ENCODE measurements at places on chromosomes 3 and 15.
A peak's percentile ranks its signal among the peaks of the same experiment; 100 is the strongest.

DNA sequence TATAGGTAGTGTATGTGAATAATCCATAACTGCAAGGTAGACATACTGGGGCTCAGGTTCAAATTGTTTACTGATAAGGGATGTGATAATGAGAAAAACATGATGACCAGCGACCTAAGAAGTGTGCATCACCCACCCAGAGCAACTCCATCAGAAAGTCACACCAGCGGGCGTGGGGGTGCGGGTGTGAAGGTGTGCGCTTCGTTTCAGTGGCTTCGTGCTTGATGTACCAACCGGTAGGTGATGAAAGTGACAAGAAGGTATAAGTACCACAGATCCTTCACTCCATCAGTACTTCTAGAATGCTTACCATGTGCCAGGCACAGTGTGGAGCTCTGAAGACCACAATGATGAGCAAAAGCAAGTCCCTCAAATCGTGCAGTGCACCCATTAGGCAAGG lies 11.2 kb downstream of the ANP32A start:
- no peak for DNase-seq

GRCh38 chr3:45095916-45096526 lies 50.2 kb downstream of the CDCP1 start:
- DNase-seq, result no peak

DNA sequence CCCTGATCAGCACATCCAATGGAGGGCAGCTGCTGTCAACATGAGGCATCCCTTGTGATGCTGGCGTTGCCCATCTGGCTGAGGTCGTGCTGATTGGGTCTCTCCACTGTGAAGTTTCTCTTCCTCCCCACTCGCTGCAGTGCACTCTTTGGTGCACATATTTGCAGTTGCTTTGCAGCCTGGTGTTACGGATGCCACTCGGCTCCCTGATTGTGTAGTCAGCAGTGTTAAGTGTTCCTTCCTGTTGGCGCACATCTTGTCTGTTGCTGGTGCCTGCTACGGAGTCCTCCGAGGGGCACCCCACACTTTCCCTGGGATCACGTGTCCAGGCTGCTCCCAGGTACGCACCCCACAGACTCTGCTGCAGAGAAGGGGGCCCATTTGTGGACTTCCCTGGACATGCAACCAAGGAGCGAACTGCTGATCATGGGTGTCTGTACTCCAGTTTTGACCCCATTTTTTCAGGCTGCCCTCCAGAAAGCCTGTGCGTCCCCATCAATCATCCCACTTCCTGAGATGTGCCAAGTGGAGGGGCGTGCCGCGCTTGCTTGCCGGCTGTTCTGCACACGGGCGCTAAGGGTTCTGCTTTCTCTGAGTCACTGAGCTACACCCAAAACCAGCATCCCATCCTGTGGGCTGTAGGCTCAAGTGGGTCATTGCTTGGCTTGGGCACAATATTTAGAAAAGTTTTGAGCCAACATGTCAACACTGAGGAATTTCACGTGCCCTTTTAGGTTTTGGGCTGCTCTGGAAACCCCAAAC lies 98.6 kb downstream of the FBLN2 start:
- DNase-seq, result no peak

DNA sequence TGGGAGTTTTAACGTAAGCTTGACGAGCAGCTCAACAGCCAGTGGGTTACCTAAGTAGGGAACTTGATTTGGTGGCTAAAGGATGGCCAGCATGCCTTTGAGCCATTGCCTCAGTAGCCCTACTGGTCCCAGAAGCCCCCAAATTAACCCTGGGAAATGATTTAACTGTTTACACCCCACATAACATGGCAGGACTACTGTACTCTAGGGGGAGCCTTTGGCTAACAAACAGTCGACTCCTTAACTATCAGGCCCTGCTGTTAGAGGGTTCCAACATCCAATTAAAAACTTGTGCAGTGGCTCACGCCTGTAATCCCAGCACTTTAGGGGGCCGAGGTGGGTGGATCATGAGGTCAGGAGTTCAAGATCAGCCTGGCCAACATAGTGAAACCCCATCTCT lies 9.4 kb upstream of the SMCO1 start:
- DNase-seq, result no peak

DNA sequence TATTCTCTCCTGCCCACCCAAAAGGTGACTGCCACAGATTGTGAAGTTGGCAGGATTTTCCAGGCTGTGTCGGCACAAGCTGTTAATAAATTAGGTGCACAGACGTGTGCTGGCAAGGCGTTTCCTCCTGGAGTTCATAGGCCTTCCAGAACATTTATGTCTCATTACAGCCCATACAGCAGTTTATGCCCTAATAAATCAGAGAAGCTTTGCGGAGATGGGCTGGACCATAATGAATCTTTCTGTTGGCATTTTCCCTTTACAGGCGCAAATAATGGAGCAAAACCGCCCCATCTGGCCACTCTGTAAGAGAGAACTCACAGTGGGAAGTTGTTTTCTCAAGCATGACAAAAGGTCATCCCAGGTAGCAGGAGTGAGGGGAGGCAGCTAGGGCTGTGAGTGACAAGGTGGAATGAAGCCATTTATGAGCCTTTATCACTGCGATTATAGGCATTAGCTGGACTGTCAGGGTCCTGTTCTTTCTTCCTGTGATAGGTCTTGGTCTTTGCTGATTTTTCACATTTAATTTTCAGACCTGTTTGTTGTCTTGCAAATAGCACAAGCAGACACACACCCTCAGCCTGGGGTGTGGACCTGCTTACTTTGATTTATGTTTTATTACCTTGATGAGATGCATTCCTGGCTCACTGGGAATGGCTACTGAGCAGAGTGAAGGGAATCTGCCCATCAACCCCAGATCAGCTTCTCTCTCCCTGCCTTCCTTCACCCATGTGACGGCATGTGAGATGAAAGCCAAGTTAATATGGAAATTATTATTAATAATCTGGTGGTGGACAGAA lies 257.5 kb downstream of the LRTM1 start:
- DNase-seq, result no peak

DNA sequence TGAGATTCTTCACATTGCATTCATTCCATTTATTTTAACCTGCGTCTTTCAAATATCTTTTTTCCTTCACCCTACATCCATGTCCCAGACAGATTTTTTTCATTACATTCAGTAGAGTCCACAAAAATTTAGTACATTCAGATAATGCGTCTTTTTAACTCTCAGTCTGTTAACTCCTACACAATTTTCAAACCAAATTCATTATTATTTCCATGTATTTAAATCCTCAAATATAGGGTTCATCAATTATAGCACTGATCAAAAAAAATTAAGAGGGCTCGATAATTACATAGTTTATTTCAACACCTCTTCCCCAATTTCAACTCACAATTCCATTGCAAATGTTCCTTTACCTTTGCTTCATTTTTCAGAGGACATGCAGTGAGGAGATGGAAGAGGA lies at the start of gene OR5H6:
TSS of gene OR5H6 (plus strand) at position 301 of the 400 bp plus-strand sequence. CDS start at position 390, 89 bp downstream.
- no peak for DNase-seq

- DNase-seq, result no peak
These were observed 41.9 kb downstream of the SLC6A1 start for GRCh38 chr3:11034309-11034985.

DNA sequence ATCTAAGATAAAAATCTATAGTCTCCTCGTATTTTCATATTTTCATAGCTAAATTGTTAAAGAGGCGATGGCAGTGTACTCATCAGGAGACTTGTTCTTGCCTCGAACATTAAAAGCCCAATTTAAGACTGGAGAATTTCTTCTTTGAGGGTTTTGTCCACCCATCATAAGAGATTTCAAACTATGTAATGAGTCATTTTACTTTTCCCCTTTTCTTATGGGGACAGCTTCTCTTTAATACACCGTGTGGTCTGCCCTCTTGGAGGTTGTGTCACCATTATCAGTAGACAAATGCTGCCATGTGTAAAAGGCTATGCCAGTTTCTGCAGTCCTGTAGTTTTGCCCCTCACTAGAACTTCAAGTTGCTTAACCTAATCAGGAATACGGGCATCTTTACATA lies 16.9 kb downstream of the TGFBR2 start:
- no peak for DNase-seq

DNA sequence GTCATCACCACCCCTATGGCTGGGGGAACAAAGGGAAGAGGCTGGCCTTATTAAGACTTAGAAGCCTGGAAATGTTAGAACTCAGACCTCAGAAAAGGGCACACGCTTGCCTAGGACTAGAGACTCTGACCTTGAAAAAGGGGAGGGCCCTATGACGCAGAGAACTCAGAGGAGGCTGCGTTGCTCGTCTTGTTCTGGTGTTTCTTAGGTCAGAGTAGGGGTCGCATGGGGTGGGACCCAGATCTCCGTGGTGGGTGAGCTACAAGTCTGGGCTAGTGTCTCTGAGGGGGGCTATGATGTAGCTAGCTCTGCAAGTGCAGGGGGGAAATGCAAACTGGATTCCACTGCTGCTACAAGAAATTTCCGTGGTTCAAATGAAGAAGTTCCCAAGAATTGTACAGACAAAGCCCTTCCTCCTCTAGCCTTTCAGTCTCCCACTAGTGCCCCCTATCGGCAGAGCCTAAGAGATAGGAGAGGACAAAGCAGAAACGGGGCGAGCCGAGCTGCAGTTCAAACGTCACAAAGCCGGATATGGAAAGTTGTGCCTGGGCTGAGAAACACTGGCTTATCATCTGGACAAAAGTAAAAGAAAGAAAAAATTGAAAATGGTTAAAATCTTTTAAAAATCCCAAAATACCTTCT lies 392.9 kb upstream of the ROBO2 start:
- DNase-seq, result no peak

GRCh38 chr3:123993818-123994217 lies 1.9 kb upstream of the ROPN1 start:
- DNase-seq, result no peak

- DNase-seq, result peak; percentile 62
These were observed 54.6 kb upstream of the MYZAP start for GRCh38 chr15:57537072-57537471.
